ENCODE measurements at places on chromosomes 11 and 22.

DNA sequence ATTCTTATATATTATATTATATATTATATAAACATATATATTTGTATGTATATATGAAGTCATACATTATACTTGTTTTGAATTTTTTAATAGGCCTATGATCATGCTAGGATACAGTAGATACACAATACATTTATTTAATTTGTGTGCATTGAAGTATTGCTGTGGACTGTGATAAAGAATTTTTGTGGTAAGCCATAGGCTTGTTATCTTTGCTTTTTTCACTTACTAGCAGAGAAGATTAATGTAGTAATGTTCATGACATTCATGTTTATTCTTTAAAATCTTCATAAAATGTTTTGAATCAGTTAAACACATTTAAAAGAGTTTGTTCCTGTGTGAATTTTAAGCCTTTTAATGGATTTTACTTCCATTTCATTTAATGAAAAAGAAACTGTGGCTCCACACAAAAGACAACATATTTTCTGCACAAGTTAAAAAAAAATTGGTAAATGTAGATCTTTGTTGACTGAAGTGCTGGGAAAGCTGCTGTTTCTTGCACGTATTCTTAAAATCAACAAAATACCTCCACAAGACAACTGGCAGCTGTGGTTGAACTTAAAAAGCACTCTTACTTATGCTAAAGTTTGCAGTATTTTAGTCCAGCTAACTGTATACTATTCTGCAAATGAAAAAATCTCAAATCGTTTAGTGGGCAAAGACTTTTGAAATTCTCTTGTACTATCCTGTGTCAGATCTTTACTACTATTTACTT, 156.2 kb downstream of the TMEM135 start:
- DNase-seq: no peak

DNA sequence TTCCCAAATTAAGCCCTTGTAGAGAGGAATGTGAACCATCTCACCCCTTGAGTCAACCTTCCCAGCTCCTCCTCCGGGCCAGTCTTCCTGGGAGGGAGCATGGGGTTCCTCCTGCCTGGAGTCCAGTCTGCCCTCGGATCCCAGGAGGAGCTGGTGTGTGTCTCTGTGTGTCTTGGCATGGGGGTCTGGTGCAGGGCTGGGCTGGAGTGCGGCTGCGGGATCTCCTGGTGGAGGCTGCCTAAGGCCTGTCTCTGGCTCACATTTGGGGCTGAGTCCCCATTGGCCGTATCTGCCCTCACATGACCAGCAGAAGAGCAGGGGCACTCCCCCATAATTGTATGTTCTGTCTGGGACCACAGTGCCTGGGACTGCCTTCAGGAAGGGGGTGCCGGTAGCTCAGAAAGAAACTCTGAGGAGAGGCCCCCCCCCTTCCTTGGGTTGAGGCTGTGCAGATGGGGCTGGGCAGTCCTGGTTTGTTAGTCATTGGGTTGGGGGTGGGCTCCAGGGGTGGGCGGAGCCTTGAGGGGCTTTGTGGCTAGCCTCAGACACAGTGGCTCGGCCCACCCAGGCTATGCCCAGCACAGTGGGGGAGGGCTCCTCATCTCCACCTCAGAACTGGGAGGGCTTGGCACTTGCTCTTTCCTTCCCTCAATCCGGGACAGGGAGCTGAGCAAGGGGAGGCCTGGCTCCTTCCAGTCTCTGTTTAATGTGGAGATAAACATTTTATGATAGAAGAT, 2.9 kb downstream of the C1QTNF5 start:
- DNase-seq: no peak

DNA sequence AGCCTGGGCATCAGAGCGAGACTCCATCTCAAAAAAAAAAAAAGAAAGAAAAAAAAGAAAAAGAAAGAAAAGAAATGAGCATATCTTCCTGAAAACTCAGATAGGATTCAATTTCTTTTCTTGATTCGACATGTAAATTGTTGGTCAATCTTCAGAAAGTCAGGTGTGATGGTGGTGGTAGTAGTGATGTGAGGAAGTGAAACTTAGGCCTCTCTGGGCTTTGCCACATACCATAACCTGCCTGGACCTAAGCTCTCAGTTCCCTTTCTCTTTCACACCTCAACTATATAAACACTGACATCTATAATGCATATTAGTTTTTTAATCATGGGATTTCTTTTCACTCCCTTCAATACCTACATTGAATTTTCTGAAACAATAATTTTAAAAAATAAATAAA, 98.0 kb upstream of the TBCEL start:
- no peak for DNase-seq

DNA sequence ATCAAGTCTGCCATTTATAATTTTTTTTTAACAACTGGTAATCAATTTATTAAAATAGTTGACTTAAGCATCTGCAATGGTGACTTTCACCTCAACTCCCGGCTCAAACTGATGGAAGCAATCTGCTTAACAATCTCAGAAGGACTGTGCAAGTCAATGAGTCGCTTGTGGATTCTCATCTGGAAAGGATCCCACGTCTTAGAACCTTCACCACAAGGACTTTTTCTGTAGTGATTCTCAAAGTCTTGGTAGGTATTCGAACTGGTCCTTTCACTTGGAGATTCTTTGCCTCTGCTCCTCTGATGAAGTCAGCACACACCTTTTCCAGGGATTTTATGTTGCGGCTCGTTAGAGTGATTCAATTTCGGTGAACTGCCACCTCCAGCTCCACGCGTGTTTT, 7.3 kb downstream of the RSF1 start:
- DNase-seq: no peak

DNA sequence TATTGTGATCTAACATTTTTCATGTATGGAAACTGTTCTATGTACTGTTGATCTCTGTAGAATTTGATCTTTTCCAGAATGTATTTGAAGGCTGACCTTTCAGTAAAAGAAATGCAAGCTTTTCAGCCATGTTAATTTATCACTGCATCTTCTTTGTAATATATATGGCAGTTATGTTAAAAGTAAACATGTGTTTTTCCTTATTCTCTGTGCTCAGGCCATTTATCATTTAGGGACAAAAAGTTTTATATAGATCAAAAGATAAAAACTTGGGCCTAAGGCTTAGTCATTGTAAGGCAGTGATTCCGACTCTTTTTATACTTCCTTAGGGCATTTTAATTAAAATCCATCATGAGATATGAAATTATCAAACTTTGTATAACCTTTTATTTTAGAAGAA, 48.7 kb downstream of the KDM2A start:
- DNase-seq: no peak

GRCh38 chr22:22746061-22746962, 101.9 kb downstream of the GGTLC2 start:
- no peak for DNase-seq
